ENCODE measurements at places on chromosomes 5 and 9.

- no peak for DNase-seq
Observed at GRCh38 chr5:1291611-1292080, 3.2 kb downstream of the TERT start.

GRCh38 chr9:97548819-97549540 is 47.5 kb downstream of the TMOD1 start:
- DNase-seq, result no peak

DNA sequence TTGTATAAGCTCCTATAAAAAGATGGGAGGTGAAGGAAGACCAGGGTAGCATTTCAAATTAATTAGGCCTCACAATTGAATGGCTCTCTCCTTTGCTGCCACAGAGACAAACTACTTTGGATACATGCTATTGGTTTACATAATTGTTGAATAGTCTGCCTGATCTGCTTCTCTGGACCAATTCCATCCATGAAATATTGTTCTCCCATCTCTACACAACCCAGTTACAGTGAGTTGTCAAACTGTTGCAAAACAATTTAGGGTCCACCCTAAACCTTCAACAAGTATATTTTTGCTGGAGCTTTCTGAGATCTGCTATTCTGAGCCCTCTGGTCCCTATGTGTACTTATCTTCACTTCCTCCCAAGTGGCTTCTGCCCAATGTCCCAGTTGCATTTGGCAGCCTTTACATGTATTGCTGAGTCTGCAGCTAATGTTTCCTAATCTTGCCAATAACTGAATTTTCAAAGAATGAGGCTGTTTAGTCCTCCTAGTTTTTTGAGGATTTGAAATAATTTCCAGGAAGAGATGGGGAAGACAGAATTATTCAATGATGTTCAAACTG is 38.9 kb downstream of the AGTPBP1 start:
- DNase-seq, result no peak

DNA sequence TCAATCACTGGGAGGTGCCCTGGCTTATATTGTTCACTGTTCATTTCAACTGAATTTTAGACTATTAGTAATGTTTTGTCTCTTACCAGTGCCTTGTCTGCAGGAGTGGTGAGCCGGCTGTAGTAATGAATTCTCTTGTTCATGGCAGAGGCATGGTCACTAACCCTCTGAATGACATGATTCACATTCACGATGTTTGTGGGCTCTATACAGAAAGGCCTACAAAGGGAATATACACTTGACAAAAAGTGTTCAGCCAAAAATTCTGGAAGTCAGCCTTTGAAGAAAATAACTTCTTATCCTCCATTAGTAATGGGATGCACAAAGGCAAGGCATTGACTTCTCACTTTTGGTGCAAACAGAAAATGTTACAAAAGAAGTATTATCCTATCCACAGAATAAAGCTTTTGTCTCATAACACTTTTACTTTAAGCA is 39.6 kb downstream of the SLC38A9 start:
- DNase-seq, result no peak

- DNase-seq, result no peak
Observed at GRCh38 chr9:78930281-78930680, 633.4 kb downstream of the PSAT1 start.

GRCh38 chr5:73827106-73827450 is 201.1 kb downstream of the ARHGEF28 start:
- no peak for DNase-seq

DNA sequence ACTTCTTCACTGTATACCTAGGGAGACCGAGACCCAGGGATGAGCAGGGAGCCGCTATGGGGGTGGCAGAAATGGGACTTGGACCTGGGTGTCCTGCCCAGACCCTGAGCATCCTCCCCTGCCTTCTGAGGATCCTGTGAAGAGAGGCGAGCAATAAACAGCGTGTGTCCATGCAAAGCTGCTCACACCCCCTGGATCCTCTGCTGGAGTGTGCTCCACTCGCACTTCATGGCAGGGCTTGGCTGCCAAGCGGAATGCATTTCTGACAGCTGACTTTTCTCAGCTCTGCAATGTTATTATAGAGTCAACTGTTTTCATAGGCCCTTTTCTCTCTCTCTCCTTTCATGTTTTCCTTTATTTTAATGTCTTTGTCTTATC is 31.0 kb upstream of the ALDH1B1 start:
- DNase-seq, result no peak
